ENCODE measurements at places on chromosomes 1 and 21. TPM values are rescaled to one million over a fixed set of nuclear protein-coding genes. Genes with fewer than 3 reads are reported as not detected.

The RHD gene
- polyA plus RNA-seq, result not detected

DNA sequence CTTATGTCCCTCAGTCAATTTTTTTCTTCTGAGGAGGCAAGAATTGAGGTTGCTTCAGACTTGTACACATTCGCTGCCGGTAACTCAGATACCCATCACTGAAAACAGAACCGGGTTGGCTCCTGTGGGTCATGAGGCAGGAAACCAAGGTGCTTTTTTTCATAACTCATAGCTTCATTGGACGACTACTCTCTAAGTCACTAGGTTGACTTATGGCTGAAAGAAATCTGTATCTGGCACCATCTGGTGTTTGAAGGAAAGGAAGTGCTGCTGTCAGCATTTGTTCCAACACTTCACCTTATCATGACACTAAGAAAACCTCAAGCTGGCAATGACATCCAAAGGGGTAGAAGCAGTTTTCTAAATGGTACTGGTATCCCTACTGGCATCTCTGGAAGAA, 82.3 kb downstream of the TBX19 start:
- no peak for DNase-seq

GRCh38 chr1:230806552-230806951, 59.4 kb downstream of the CAPN9 start:
- DNase-seq, result no peak

- no peak for DNase-seq
Measured at GRCh38 chr1:63775418-63776127, 1.8 kb downstream of the ROR1 start.

DNA sequence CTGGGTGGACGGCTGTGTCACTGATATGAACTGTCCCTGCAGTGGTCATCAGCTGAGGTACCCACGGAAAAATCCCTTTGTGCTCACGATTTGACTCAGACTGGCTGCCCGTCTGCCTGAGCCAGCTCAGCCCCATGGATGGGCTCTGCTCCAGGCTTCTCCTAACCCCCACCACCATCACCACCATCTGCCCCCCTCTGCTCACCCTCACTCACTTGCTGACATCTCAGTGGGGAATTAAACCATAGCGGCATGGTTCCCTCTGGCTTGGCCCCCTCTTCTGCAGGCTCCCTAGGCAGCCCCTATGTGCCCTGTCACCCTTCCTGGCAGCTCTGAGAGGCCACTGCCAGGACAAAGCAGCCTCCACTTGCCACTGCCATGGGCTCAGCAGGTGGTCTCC, 17.3 kb downstream of the SLC6A9 start:
- no peak for DNase-seq

- peak; percentile 80 for DNase-seq
Measured at GRCh38 chr21:45590726-45591618, 48.7 kb upstream of the SLC19A1 start.

The PCNX2 gene
- polyA plus RNA-seq, result 0.38 TPM

DNA sequence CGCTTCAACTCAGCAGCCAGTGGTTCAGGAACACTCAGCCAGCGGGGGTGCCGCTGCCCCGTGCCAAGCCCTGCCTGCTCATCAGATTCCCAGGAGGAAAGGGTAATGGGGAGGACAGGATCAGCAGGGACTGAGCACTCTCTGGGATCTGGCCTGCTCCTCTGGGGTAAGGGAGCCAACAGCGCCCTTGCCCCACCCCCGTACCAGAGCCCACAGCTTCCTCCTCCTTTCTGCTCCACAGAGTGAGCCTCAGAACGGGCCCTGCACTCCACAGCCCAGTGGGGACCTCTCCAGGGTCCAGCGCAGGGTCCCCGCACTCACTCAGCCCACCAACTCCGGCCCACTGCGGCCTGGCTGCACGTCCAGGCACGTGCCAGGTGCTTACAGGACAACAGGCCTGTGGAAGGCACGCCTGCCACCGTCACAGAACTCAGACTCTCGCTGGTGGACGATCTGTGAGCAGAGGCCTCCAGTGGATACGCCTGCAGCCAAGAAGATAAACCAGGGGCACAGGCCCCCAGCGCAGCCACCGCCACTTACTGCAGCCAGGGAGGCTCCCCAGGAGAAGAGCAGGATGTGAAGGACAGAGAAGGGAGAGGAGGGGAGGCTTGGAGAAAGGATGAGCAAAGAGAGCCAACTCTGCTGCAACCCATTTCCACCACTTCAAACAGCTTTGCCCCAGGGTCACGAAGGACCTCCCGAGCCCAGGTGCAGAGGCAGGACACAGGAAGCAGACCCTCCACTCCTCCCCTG, 2.1 kb downstream of the MEGF6 start:
- no peak for DNase-seq

DNA sequence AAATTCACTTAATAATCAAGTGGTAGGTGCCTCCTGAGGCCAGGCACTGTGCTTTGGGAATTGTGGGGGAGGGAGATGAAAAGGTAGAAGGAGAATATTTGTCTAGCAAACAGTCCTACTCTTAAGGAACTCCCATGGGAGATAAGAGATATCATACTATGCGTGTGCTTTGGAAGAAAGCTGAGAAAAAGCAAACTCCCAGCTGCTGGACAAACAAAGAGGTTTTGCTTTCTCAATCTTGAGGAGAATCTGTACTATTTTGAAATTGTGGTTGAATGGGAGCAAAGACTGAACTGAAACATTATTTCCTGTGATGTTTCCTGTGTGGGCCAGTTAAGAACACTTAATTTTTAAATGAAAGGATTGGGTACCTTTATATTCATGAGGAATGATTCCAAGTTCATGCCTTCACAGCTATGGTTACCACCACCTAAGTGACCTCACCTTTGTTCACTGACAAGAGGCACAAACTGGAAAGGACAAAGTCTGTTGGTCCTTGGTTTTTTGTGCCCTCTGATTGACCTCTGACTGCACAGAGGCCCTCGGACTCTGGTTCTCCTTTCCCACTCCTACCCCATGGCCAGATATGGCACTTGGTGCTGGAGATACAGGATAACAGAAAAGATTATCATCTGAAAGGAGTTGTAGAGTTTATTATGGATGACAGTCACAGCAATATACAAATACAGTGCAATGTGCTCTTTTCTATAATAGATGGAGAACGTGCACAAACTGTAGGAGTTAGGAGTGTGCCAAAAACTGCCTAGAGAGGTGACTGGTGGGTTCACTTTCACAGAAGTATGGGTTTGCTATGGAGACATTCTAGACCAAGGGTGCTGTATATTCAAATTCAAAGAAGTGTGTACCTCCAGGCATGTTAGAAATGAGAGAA, 1.6 kb downstream of the CD53 start:
- DNase-seq, result no peak

GRCh38 chr1:202107801-202108731, 14.7 kb upstream of the GPR37L1 start:
- DNase-seq, result no peak

The KRTAP7-1 gene
- not detected for polyA plus RNA-seq

The PLPPR4 gene
- polyA plus RNA-seq, result not detected

- no peak for DNase-seq
Measured at GRCh38 chr1:20703124-20703756, 14.6 kb downstream of the KIF17 start.

- peak; percentile 65 for DNase-seq
Measured at GRCh38 chr1:153629971-153630370, 1.7 kb downstream of the S100A1 start.

GRCh38 chr1:5691795-5692509, 300.3 kb downstream of the NPHP4 start:
- no peak for DNase-seq

- DNase-seq, result no peak
Measured at GRCh38 chr1:159181328-159182024, 10.1 kb downstream of the CADM3 start.

DNA sequence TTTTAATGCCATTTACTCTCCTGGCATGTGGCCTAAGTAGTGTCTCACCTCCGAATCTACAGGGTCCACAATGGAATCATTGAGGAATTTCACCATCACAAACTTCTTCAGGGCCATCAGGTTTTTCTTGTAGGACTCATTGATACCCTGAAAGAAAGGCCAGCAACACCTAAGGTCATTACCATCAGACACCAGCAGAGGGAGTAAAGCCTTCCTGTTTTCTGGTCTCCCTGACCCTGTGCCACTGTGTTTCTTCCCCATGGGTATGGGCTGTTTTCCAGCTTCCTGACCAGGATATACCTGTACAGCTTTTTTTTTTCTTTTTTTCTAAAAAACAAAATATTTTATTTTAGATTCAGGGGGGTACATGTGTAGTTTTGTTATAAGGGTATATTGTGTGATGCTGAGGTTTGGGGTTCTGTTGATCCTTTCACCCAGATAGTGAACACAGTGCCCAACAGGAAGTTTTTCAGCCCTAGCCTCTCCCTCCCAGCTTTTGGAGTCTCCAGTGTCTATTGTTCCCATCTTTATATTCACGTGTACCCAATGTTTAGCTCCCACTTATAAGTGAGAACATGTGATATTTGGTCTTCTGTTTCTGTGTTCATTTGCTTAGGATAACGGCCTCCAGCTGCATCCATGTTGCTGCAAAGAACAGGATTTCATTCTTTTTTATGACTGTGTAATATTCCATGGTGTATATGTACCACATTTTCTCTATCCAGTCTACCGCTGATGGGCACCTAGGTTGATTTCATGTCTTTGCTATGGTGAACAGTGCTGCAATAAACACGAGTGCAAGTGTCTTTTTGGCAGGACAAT, 18.3 kb downstream of the PPT1 start:
- DNase-seq, result no peak

GRCh38 chr1:11778336-11778735, 16.3 kb downstream of the C1orf167 start:
- no peak for DNase-seq

- no peak for DNase-seq
Measured at GRCh38 chr1:20469406-20470076, 16.5 kb downstream of the CAMK2N1 start.

DNA sequence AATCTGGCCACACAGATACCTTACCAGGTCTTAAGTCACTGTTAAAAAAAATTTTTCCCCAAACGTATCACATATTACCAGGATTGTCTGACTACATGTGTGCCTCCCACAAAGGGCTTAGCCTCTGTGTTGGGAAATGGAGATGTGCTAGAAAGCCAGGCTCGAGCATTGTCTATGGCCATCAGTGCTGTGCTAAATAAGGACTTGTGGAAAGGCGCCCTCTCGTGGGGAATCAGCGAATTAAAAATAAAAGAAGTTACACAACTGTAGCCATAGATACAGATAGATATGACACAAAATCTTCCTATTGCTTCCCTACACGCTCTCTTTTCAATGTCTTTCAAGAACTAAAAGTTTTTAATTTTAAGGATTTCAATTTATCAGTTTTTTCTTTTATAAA, 47.5 kb upstream of the CRNN start:
- DNase-seq, result no peak

DNA sequence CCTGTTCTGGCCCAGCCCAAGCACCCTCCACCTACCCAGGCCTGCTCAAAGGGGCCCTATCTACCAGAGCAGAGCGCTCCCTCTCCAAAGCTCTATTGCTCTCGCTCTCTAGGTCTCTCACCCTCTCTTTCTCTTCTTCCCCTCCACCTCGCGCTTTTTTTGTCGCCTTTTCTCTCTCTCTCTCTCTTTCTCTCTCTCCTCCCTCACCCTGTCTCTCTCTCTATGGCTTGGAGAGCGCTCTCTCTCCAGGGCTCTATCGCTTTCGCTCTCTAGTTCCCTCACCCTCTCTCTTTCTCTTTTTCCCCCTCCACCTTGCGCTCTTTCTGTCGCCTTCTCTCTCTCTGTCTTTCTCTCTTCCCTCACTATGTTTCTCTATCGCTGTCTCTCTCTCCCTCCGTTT, 3.4 kb upstream of the ZNF678 start:
- no peak for DNase-seq

The PTGFR gene
- polyA plus RNA-seq, result 0.36 TPM

- DNase-seq, result no peak
Measured at GRCh38 chr1:156104861-156105832, 9.4 kb upstream of the LMNA start.

DNA sequence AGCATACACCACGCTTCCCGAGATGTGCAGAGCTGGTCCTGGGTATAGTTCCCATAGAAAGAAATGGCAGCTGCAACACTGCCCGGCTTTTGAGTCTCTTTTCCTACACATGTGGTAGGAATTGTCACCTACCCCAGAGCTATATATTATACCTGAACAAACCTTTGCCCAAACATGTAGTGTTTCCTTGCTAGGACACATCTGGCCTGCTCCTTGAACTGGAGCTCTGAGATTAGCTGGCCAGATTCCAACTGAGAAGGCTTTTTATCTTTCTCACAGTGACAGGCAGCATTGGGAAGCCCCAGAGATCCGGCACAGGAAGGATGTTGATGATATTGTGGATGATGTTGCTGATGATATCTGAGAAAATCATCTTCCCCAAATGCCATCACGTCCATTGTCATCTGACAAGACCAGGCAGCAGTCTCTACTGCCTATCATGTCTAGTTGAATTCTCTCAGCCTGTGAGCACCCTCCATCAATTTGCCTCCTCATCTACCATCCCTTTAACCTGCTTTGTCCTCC, 115.0 kb upstream of the SMYD2 start:
- no peak for DNase-seq

The GNPAT gene
- 36.1 TPM for polyA plus RNA-seq

The TCHH gene
- polyA plus RNA-seq, result not detected

GRCh38 chr1:222256058-222256457, 291.8 kb downstream of the HHIPL2 start:
- no peak for DNase-seq

GRCh38 chr1:14788080-14788479, 189.6 kb downstream of the KAZN start:
- no peak for DNase-seq

DNA sequence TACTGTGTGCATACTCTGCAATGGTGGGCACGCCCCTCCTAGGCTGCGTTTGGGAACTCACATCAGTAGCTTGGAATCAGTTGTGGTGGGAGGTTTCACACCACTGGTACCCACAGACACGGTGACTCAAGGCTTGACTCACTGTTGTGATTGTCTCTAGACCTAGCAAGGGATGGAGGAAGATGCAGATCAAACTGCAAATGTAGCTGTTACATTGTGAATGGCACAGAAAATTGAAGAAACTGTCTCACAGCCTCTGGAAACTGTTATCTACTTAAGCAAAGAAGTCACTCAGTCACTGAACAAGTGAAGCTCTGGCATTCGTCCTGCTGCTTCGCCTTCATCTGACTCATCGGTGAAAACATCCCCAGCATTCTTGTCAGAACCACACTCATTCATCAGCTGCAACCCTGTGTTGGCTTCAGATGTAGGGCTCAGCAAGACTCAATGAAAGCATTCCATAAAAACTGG, 59.5 kb downstream of the POFUT2 start:
- peak; percentile 69 for DNase-seq

The SLC1A7 gene
- polyA plus RNA-seq, result 0.25 TPM

The CADM3 gene
- 0.75 TPM for polyA plus RNA-seq

GRCh38 chr1:100720101-100720500, 559 bp downstream of the VCAM1 start:
- DNase-seq, result no peak

The ACBD3 gene
- 25.4 TPM for polyA plus RNA-seq

- no peak for DNase-seq
Measured at GRCh38 chr1:107297681-107298080, 156.8 kb downstream of the NTNG1 start.

DNA sequence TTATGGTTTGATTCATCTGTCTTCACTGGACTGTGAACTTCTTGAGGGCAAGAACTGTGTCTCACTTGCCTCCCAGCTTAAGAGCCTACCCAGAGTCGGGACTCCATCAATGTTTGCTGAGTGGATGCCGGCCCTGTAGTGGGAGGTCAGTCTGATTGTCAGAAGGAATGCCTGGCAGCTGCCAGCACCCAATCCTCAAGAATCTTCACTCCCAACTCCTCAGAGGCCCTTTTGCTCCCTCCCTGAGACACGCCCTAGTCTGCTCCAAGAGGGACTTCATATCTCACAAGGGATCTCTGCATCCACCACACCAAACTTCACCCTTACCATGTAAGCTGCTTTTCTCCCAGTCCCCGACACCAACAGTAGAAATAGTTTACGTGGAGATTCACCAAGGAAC, 15.2 kb upstream of the KDM4A start:
- DNase-seq, result no peak

The FDPS gene
- polyA plus RNA-seq, result 72.9 TPM

The PTPRU gene
- 10.4 TPM for polyA plus RNA-seq

All from aorta (tissue), 5 donors.